ENCODE measurements at places on chromosomes 6 and 20. TPM values are rescaled to one million over a fixed set of nuclear protein-coding genes. Genes with fewer than 3 reads are reported as not detected.

GRCh38 chr20:2692036-2692885 lies at the start of gene EBF4:
Gene EBF4 (plus strand): TSS chr20:2692780. CDS start chr20:2693646, 866 bp downstream.
- peak; percentile 6 for DNase-seq

The PROKR2 gene
- not detected for total RNA-seq

GRCh38 chr20:38320221-38320620 lies 16.3 kb downstream of the BPI start:
- no peak for DNase-seq

GRCh38 chr20:47139934-47140535 lies 216.5 kb downstream of the ZMYND8 start:
- DNase-seq = no peak

The GPR63 gene
- 0.27 TPM for total RNA-seq

DNA sequence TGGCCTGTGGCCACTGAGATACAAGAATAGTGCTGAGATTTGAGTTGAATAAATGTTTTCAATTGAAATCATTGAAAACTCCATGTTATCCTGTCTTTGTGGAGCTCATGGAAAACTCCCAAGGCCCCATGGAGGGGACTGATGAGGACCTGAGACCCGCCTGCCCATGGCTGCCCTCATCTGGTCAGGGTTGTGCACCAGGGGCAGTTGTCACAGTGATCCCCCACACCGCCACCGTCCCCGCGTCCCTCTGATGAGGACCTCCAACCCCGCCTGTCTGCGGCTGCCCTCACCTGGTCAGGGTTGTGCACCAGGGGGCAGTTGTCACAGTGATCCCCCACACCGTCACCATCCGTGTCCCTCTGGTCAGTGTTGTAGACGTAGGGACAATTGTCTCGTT lies 27.8 kb downstream of the THBS2 start:
- DNase-seq = no peak

DNA sequence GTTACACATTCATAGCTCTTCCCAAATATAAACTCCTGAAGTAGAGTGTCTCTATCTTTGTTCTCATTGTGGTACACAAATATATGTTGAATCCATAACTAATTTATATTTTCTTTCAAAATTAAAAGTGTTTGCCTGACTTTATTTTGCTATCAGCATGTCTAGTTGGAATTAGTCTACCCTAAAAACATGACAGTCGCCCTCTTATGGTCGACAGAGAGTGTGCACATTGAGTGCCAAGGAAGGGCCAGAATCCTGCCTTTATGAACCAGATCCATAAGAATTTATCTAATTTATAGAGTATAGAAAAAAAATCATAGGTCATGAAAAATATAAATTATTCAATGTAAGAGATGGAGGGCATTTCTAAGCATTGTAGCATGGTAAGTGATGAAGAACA lies 12.3 kb upstream of the DEFB112 start:
- DNase-seq = no peak

GRCh38 chr20:62990306-62990825 lies 16.4 kb downstream of the BHLHE23 start:
- DNase-seq = no peak

- DNase-seq = no peak
Measured at GRCh38 chr20:33012327-33013189, 5.1 kb downstream of the BPIFB2 start.
